Activated CD4-positive, alpha-beta T cell treated with anti-CD3 and anti-CD28 coated beads, Interleukin-2, amount 50 U/mL, for 4 hours (primary cell): ENCODE measurements at places on chromosomes 7 and 10.

- DNase-seq: no peak
Measured at GRCh38 chr10:130787243-130787642, 524.3 kb downstream of the TCERG1L start.

GRCh38 chr7:111853201-111853990 is 291.1 kb upstream of the IMMP2L start:
- no peak for DNase-seq

DNA sequence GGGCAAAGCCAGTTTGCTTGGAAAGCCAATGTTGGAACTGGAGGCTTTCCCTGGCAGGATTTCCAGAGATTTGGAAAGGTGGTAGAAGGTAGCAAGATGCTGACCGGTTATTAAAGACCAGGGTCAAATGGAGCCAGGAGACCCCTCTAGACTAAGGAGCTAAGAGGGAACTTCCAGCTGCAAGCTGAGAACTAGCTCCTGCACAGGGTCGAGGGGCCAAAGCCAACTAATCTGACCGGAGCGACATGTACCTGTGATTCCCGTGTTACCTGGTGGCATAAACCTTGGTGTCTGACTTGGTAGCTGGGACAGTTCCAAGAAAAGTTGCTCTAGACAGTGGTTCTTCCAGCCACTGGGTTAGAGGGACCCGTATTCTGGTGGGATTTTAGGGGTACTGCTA is 41.8 kb downstream of the SPDYE5 start:
- DNase-seq: no peak

DNA sequence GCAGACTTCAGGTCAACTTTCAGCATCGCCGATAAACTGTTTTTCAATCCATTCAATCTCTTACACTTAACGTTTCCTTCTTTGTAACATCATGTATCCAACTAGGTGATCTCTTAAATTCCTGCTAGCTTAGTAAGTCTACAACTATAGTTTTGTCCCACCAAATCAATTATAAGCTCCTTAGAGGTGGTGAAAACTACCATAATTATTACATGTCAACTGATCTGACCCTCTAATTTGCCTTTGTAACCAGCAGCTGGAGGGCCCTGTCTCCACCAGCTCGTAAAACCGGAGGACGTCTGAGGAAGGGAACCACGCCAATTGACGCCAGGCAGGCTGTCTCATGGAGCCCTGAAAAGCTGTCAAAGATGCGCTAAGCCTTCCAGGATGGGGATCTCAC is 113.4 kb downstream of the ABCC2 start:
- DNase-seq: no peak

GRCh38 chr10:96299383-96299782 is 4.9 kb upstream of the DNTT start:
- DNase-seq: no peak

DNA sequence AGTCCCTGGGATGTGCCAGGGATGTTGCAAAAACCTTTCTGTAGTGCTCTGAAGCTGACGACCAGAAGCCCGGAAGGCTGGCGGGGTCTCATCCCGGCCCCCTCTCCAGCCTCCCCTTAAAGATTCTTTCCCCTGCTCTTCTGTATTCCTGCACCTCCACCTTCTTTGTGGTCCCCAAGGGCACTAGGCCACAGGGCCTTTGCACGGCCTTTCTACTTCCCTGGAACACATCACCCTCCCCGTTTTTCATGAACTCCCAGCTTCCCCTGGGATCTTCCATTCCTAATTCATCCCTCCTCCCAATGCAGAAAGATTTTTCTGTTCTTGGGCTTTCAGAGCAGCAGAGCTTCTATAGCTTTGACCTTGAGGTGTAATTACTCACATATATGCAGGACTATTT is 127.0 kb downstream of the CDH23 start:
- no peak for DNase-seq

GRCh38 chr10:61869774-61870525 is 31.5 kb upstream of the ARID5B start:
- DNase-seq: no peak

- DNase-seq: no peak
Measured at GRCh38 chr10:69673521-69673920, 43.5 kb downstream of the FAM241B start.

DNA sequence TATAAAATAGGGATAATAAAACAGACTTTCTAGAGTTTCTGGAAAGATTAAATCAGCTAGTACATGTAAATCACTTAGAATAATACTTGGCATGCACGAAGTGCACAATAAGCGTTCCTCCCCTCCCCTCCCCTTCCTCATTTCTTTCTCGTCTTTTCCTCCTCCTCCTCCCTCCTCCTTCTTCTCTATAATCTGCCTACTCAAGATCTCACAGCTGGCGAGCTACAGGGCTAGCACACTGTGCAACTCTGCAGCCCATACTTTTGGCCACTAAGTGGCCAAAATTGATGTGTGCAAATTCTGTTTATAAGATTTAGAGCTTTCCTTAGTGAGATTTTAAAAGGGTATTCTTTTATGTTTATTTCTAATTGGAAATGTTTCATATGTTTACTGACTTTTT is 565.3 kb downstream of the PHTF2 start:
- no peak for DNase-seq

- no peak for DNase-seq
Measured at GRCh38 chr10:64733980-64734379, 1212.8 kb downstream of the REEP3 start.
